Activated CD4-positive, alpha-beta T cell treated with anti-CD3 and anti-CD28 coated beads, Interleukin-2, amount 50 U/mL, for 1 hour (primary cell): ENCODE measurements at places on chromosomes 3 and 15.
A peak's percentile ranks its signal among the peaks of the same experiment; 100 is the strongest.

GRCh38 chr3:194928227-194928626 lies 242.5 kb downstream of the FAM43A start:
- no peak for DNase-seq

DNA sequence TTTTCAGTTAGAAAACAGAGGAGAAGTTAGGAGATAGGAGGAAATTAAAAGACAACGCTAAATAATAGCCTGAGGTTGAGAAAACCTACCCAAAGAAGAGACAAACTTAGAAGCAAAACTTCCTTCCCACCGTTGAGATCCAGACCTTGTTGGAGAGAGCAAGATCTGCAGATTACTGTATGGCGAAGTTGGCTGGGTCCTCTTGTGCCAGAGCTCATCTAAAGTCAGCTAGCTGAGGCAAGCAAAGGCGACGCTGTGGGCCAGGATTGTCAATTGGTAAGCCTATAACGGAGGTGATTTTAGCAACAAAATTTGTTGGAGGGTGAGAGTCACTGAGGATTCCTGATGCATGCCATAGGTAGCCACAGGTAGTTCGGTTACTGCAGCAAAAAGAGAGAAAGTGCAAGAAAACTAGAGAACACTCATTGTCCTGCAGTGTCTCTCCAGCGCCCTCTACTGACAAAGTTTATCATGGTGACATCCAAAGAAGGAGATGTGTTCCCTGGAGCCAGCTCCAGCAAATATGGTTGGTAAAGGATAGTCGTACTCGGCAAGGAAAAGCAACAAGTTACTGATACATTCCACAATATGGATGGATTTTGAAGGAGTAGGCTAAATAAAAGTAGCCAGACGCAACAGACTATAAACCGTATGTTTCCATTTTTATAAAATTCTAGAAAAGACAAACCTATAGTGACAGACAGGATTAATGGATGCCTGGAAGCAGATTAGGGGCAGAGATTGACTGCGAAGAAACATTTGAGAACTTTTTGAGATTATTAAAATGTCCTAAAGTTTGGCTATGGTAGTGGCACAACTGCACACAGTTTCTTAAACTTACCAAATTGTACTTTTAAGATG lies 9.8 kb upstream of the OR5K4 start:
- peak; percentile 9 for DNase-seq

- no peak for DNase-seq
Observed at GRCh38 chr3:57953576-57953975, 54.6 kb upstream of the FLNB start.

GRCh38 chr15:48120745-48121144 lies at the start of gene SLC24A5:
Gene SLC24A5 (plus strand): TSS chr15:48120990. CDS start chr15:48121045, 55 bp downstream.
- DNase-seq, result no peak

- DNase-seq, result no peak
Observed at GRCh38 chr3:159253860-159254259, 452.0 kb downstream of the MFSD1 start.

DNA sequence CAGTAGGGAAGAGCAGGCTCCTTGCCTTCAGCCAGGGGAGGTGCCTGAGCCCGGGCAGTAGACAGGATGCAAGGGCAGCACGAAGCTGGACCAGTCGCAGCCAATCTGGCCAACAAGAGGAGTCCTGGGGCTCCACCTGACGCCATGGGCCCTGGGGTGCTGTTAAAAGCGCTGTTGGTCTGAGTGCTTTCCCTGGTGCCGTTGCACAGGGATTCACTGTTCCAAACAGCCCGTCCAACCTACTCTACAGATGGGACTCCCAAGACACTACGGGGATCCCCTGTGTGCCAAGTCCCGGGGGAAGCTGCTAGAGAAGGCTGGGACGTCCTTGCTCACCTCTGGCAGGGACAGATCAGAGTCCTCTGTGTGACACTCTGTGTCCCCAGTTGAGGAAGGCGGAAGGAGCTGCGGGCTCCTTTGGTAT lies 632 bp downstream of the CTSH start:
- DNase-seq, result no peak

DNA sequence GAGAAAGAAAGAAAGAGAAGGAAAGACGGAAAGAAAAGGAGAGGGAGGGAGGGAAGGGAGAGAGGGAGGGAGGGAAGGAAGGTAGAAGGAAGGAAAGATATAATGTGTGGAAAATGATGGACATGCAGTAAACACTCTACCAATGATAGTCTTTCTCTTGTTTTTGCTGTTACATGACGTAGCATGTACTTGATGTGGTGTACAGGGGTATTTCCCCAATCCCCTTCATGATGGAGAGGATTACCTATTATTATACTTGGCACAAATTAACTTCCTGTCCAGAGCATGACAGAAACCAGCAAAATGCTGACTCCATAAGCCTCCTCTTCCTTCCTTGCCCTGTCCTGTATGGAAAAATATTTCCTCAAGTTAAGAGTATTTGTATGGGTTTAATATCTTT lies 124.4 kb downstream of the B3GALNT1 start:
- no peak for DNase-seq

DNA sequence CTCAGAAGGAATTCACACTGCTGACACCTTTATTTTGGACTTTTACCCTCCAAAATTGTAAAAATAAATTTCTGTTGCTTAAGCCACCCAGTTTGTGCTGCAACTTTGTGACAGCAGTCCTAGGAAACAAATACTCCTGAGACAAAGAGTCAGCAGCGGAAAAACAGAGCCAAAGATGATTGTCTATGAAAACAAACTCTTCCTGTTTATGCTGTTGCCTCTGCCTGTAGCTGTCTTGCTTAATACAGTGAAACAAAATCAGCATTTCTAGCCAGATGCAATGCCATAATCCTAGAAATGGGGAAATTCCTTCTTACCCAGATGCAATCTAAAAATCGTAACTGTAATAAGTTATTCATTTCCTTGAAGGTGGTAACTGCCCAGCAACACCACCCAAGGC lies 387.5 kb upstream of the ATP11B start:
- DNase-seq, result no peak

GRCh38 chr3:50490424-50490823 lies 13.0 kb downstream of the CACNA2D2 start:
- DNase-seq, result no peak

DNA sequence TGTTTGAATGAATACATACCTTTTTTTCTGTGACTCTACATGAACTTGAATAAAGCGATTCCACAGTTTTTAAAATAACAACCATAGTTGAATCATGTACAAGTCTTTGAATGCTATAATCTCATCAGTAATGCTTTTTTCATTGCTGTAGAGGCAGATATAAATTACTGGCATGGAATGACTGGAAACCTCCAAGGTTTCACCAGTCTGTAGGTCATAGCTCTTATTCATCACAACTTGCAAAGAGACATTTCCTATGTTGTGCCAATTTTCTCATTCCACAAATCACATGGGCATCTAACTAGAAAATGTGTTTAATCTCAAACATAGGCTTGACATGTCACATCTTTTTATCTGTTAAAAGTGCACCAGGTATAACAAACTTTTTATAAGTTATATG lies 407.1 kb upstream of the KCNMB2 start:
- DNase-seq, result no peak

DNA sequence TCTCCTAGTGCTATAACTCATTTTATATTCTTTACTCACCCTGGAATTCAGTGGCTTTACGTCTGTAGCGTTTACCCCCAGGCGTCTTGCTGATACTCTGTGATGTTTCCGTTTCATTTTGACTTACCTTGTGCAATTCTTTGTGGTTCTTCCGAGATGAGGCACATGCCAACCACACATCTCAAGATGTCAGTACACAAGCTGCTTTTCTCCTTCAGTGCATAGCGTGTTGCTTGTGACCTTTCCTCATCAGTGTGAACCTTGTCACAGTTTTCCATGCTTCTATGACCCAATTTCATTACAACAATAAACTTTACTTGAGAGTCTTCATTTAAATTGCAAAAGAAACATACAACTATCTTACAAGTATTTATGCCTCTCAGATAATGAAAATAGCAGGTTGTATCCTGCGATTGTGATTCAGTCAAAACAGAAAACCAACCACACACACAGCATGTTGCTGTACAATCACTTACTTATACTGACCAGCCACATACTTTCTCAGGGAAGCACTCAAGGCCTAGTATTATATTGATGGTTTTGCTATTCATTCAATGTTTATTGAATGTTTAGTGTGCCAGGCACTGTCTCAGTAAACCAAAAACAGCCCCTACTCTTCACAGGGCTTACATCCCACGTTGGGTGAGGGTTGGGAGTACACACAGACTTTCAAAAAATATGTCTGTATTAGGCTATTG lies 4.6 kb upstream of the TBL1XR1 start:
- peak; percentile 35 for DNase-seq

DNA sequence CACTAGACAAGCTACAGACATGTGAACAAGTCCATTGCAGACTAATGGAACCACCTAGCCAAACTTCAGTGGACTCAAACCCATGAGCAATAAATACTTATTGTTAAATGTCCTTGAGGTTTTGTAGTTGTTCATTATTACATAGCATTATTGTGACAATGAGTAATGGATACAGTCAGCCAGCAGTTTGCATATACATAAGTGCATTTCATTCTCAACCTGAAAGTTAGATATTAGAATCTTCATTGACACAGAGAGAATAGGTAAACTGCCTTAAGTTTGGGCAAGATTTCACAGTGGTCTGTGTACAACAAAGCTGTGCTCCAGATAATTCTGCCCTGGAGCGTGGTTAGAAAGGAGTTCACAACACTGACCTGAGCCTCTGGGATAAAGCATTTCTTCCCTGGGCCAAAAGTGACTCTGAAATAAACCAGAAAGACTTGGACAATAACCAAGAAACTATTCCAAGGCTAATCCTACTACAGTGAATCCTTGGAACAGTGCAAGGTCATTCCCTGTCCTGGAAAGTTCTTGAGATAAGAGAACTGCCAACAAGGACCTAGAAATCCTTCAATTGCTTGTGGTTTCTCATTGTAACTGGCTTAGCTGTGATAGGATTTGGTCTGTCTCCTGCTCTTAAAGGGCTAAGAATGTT lies 225.5 kb upstream of the STT3B start:
- no peak for DNase-seq

GRCh38 chr3:161558236-161558635 lies 61.6 kb downstream of the OTOL1 start:
- no peak for DNase-seq

GRCh38 chr15:75647370-75648155 lies at the start of gene SNX33:
Gene SNX33 (plus strand): TSS chr15:75647912. CDS start chr15:75649103, 1,191 bp downstream.
- DNase-seq, result peak; percentile 52

- DNase-seq, result no peak
Observed at GRCh38 chr3:151219056-151219455, 16.0 kb upstream of the GPR171 start.

DNA sequence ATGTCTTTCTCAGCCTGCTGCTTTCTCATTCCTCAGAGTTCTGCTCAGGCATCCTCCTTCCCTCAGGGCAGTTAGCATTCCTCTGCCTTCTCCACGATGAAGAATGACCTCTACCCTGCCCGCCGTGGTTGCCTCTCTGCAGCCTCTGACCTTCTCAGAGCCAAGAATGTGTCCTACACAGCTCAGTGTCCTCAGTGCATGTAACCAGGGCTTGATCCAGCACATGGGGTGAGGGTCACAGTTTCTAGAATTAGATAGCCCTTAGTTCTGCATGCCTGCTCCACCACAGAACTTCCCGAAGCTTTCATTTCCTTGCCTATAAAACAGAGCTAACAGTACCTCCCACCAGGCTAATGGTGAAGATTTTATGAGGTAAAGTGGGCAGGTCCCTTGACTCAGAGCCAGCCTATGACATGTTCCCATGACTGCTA lies 182.1 kb downstream of the CLSTN2 start:
- no peak for DNase-seq

- DNase-seq, result no peak
Observed at GRCh38 chr3:43752905-43753304, 62.2 kb downstream of the ABHD5 start.

- DNase-seq, result no peak
Observed at GRCh38 chr3:106345353-106346027, 476.7 kb upstream of the CBLB start.

- DNase-seq, result no peak
Observed at GRCh38 chr15:90840954-90841353, 27.4 kb upstream of the FURIN start.

GRCh38 chr3:54123776-54124196 lies 1.4 kb downstream of the CACNA2D3 start:
- DNase-seq, result no peak

GRCh38 chr15:31228980-31229826 lies 97.4 kb upstream of the KLF13 start:
- DNase-seq, result no peak

DNA sequence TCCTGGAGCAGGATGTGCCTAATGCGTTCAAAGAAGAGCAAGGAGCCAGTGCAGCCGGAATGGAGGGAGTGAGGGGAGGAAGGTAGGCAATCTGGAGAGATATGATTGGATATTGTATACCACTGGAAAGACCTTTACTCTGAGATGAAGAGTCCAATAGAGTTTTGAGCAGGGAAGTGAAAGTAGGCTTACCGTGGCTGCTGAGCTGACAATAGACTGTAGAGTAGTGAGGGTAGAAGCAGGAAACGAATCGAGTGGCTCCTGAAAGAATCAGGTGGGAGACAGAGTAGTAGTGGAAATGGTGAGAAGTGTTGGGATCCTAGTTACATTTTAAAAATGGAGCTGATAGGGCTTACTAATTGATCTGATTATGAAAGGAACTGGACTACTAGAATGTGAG lies 51.8 kb upstream of the NUDT16 start:
- DNase-seq, result no peak

GRCh38 chr3:112093180-112093522 lies 7.0 kb downstream of the C3orf52 start:
- no peak for DNase-seq

- DNase-seq, result no peak
Observed at GRCh38 chr3:37140899-37141541, 33.4 kb downstream of the LRRFIP2 start.

GRCh38 chr3:35864871-35865270 lies 225.5 kb downstream of the ARPP21 start:
- DNase-seq, result no peak

GRCh38 chr3:184239708-184240107 lies 9.1 kb downstream of the ALG3 start:
- no peak for DNase-seq

GRCh38 chr3:65145680-65146079 lies 457.9 kb upstream of the ADAMTS9 start:
- DNase-seq, result no peak

DNA sequence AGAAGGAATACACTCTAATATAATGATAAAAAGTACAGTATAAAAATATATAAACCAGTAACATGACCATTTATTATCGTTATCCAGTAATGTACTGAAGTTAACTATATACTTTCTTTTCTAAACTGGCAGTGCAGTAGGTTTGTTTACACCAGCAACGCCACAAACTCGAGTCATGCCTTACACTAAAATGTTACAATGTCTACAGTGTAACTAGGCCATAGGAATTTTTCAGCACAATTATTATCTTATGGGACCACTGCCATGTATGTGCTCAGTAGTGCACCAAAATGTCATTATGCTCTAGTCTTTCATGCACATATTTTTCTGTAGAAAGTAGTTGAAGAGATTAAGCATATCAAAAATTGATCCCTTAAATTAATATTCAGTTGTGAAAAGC lies 609.8 kb upstream of the BCHE start:
- DNase-seq, result no peak
